Uterine smooth muscle cell (primary cell): ENCODE measurements at places on chromosomes 4 and X. TPM values are rescaled to one million over a fixed set of nuclear protein-coding genes. Genes with fewer than 3 reads are reported as not detected.

The MORC4 gene
- 30.5 and 48.6 TPM in 2 replicates for total RNA-seq

The GATA1 gene
- not detected in 2 replicates for total RNA-seq

The NR3C2 gene
- total RNA-seq: 0.55 and 1.00 TPM in 2 replicates

The CSN1S1 gene
- not detected in 2 replicates for total RNA-seq

The CT45A2 gene
- total RNA-seq: not detected in 2 replicates

The DUSP9 gene
- total RNA-seq: 0.11 TPM in 1 of 2 replicates, not detected in the other

The IL15 gene
- total RNA-seq: 5.0 and 7.4 TPM in 2 replicates

The TCEAL6 gene
- total RNA-seq: not detected in 2 replicates

The FAM149A gene
- 4.5 and 5.2 TPM in 2 replicates for total RNA-seq

The REELD1 gene
- not detected in 2 replicates for total RNA-seq

The CENPVL2 gene
- not detected in 2 replicates for total RNA-seq

The SPOCK3 gene
- 1.4 and 1.7 TPM in 2 replicates for total RNA-seq

The CFI gene
- 3.0 and 3.7 TPM in 2 replicates for total RNA-seq

The CT47B1 gene
- not detected in 2 replicates for total RNA-seq

The GLUD2 gene
- 1.2 and 2.0 TPM in 2 replicates for total RNA-seq

The HSFX1 gene
- 1.00 TPM in 2 replicates for total RNA-seq
